ENCODE measurements at places on chromosomes 5 and 9.

GRCh38 chr9:34891386-34891785 is 66.7 kb upstream of the PHF24 start:
- DNase-seq, result no peak

DNA sequence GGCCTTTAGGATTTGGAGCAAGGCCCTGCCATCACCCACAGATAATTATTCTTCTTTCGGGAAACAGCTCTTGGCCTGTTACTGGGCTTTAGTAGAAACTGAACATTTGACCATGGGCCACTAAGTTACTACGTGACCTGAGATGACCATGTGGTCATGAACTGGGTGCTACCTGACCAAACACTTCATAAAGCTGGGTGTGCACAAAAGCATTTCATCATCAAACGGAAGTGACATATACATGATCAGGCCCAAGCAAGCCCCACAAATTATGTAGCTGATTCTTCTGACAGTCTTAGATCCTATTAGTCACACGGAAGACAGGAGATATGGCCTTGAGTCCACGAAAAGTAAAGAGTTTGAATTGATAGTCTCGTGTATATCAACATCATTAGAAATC is 130.9 kb upstream of the FBN2 start:
- DNase-seq, result no peak

DNA sequence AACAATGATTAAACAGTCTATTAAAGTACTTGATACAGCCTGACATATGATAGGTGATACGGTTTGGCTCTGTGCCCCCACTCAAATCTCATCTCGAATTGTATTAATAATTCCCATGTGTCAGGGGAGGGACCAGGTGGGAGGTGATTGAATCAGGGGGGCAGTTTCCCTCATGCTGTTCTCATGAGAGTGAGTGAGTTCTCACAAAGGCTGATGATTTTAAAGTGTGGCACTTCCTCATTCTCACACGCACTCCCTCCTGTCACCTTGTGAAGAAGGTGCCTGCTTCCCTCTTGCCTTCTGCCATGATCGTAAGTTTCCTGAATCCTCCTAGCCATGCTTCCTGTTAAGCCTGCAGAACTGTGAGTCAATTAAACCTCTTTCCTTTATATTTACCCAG is 40.1 kb upstream of the TARS1 start:
- no peak for DNase-seq

- DNase-seq, result peak; percentile 91
Measured at GRCh38 chr5:41924872-41925554, at the start of gene FBXO4. TSS of gene FBXO4 (plus strand) at chr5:41925281. CDS start at chr5:41925310, 29 bp downstream.

- DNase-seq, result no peak
Measured at GRCh38 chr9:113931140-113931539, 55.0 kb downstream of the ZNF618 start.

DNA sequence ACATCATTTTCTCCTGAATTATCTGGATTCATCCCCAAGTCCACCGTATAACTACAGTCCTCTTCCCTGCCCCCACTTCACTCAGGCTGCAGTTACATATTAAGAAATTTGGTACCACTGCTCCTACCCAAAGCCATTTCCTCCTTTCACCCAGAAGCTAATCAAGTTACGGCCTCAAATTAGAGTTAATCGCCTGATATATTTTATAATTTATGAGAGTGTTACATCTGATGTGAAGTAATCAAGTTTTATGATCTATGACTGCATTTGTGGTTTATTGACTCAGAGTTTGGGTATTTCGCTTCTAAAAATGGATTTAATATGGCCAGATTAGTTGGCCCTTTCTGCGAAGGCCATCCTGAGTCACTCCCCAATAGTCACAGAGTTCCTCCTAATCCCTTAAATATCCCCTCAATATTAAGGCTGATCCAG is 223.6 kb upstream of the KIF2A start:
- peak; percentile 43 for DNase-seq

- no peak for DNase-seq
Measured at GRCh38 chr5:154473581-154474283, 4.3 kb downstream of the HAND1 start.

GRCh38 chr9:79301085-79301484 is 270.7 kb upstream of the TLE4 start:
- DNase-seq, result peak; percentile 30

GRCh38 chr5:38745836-38746732 is 99.7 kb upstream of the OSMR start:
- DNase-seq, result no peak

DNA sequence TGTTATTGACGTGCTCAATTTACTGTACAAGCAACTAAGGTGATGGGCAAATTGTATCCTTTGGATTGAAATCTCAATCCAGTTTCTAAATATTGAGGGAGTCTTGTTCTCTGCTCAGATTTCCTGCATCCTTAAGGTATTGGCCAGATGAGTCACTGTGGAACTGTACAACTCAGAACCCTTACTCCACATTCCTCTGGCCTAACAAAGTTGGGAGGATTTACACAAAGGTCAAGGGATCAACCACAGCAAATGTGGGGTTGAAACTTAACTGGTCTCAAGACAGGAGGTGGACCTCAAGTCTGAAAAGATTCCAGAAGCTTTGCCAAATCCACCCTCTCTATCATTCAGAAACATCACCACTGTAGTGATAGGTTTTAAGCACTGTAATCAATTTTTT is 81.5 kb upstream of the AGXT2 start:
- no peak for DNase-seq

- DNase-seq, result no peak
Measured at GRCh38 chr9:126829035-126829434, 24.2 kb downstream of the ZBTB43 start.

DNA sequence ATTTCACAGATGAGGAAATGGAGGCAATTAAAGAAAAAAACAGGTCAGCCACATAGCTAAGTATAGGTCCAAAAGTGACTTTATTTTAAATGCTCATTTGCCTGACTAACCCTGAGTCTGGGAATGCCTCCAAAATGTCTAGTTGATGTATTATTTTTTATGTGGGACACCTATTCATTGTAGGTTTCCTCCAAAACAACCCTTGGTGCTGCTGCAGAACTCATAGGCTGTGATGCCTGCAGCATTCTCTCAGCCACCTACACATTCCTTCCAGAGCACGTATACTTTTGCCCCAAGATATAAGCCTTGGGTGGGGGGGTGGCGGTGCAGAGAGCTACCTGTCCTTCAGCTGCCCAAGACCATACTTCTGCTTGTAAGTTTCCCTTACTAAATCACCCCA is 77.4 kb downstream of the MSX2 start:
- no peak for DNase-seq

- peak; percentile 54 for DNase-seq
Measured at GRCh38 chr5:142821733-142822487, 51.7 kb downstream of the ARHGAP26 start.

DNA sequence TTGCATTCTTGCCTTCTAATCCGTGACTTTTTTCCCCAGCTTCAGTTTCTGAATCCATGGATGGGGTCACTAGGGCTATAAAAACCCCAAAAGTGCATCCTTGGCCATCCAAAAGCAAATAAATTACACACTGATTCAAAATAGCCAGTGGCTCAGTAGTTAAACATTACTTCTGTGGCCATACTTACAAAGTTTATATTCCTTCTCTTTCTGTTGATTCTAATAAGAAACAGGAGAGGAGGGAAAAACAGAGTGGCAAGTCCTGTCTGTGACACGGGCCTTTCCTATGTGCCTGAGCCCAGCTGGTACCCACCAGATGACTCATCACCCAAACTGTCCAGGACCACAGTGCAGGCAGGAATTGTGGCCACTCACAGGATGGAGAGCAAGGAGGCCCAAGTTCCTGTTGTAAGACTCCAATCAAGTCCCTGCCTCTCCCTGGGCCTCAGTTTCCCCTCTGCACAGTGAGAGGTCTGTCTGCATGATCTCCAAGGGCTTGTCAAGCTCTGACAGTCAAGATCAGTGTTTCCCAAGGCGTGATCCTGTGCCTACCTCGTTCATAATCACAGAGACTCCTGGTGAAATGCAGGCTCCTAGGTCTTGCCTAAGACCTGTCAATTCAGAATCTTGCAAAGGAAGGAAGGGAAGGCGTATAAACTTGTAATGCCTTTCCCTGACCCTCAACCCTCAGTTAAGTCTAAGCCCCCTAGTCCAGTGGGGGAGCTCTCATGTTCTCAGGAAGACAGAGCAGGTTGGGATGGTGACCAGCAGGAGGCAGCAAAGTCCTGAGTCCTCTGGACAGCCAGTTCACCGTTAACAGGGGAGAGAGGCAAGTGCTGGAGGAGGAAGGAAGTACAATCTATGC is 29.5 kb downstream of the TNIP1 start:
- DNase-seq, result peak; percentile 37

DNA sequence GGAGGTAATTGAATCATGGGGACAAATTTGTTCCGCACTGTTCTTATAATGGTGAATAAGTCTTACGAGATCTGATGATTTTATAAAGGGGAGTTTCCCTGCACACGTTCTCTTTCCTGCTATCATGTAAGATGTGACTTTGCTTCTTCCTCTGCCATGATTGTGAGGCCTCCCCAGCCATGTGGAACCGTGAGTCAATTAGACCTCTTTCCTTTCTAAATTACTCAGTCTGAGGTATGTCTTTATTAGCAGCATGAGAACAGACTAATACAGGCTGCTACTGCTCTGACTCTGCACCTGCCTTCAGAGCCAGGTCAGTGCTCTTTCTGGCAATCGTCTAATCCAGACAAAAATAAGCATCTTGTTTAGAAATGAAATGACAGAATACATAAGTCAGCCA is 479.2 kb upstream of the TUSC1 start:
- no peak for DNase-seq

GRCh38 chr5:1477341-1477740 is 32.1 kb upstream of the SLC6A3 start:
- DNase-seq, result no peak

- peak; percentile 62 for DNase-seq
Measured at GRCh38 chr5:176948458-176948857, 49.3 kb upstream of the HK3 start.

- no peak for DNase-seq
Measured at GRCh38 chr5:119597728-119598298, 31.5 kb upstream of the FAM170A start.

- DNase-seq, result no peak
Measured at GRCh38 chr9:136470792-136471469, 11.9 kb downstream of the SEC16A start.

- DNase-seq, result no peak
Measured at GRCh38 chr9:127990554-127990953, 9.8 kb upstream of the EEIG1 start.

DNA sequence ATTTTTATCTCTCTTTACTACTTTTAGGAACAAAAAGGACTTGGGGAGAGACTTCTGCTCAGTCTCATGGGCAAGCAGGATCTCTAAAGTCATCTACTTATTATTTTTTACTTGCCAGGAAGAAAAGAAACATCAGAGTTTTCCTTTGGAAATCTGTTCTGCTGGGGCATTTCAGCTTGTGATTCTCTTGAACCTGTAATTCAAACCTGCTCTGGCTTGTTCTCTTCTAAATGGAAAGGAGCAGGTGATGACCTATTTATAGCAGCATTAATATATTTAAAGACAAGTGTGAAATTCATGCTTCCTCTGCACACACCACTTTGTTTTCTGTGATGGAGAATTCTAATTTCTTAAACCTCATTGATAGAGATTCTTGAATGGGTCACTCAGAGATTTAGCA is 2.0 kb downstream of the ADCY2 start:
- DNase-seq, result no peak

DNA sequence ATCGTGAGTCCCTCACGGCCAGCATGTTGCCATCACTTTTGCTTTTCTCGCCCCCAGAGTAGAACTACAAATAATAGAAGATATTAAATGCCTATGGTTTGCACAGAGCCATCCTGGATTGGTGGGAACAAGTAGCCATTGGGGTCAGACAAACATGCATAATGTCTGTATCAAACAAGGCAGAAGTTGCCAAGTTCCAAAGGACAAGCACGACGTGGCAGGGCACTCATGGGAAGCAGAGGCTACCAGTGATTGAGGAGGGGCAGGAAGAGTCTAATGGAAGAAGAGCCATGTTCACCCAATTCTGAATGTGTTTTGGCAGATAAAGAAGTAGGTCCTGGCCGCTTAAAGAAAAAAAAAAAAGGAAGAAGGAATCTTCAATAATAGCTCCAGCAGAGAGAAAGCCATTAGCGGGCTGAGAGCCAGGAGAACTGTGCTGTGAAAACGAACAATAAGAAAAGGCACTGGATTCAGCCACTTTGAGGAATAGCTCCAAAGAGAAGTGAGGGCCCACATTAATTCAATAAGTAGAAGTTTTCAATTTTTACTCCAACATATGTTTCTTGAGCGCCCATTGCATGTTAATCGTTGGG is 153.7 kb upstream of the ADCY2 start:
- DNase-seq, result no peak

GRCh38 chr5:40276426-40277102 is 403.2 kb upstream of the PTGER4 start:
- no peak for DNase-seq

DNA sequence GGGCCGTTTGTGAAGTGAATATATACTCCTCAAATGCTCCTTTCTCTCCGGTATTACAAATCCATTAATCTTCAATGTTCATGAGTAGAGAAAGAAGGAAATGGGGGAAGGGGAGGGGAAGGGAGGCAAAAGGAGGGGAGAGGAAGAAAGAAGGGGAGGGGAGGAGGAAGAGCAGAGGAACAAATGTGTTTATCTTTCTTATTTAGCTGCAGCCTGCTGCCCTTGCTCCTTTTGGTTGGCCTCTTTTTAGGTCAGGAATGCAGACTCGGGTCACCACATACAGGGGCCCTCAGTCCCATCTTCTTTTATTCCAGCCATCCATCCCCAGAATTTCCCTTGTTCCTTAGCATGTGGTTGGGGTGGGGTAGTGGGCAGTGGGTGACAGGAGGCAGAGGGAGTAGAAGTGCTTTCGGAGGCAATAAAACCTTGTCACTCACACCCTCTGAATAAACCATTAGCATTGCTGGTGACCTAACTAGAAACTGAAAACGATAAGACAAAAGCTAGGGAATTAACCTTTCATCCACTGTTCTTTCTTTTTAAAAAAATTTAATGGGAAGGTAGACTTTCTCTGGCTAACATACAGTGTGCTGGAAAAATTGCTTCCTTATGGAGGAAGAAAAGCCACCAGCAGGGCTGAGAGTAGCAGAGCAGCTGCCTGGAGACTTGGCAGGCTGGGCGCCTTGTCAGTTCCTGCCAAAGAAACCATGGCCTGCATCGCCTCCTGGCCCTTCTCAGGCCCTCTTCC is 16.8 kb upstream of the PRLR start:
- peak; percentile 48 for DNase-seq

DNA sequence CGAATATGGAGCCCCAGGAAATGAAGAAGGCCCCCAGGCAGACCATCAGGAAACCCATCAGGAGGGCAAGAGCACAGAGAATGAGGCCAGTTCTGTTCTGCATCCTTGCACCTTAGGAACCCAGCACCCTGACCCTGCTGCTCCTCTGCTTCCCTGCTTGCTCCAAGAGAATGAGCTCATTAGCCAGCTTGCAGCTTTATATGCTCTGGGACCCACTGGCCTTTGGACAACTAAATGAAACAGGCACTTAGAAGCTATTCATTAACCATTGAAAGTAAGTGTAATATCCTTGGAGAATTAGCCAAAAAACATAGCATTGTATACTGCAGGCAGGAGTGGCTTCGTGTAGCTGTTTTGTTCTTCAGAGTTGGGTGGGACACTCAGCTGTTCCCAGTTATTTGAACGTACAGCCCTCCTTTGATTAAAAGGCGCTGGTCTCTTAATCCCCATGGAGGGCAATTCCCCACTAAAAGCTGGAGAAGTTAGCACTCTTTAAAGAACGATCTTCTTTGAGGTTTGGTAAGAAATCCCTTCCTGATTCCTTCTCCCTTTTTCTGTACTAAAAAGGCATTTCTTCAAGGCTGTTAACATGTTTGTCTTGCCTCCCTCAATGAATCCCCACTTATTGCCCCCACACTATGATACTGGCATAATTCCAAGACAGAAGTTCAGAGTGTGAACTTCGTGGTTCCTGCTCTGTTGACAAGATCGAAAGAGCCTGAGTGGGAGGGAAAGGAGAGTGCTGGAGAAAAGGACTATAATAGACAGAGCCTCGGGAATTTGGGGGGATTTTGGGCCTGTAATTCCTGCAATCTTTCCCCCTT is at the start of gene TMEM252:
TSS of gene TMEM252 (minus strand) at position 172 of the 824 bp plus-strand sequence. CDS start at position 103, 69 bp downstream.
- DNase-seq, result no peak

Measured in NCI-H69 (cell line).